Effector memory CD8-positive, alpha-beta T cell (primary cell): ENCODE measurements at places on chromosomes 1 and 21.

GRCh38 chr1:228429007-228429406 lies 12.3 kb upstream of the TRIM17 start:
- DNase-seq, result no peak

- no peak for DNase-seq
Measured at GRCh38 chr1:154586641-154587040, 19.1 kb downstream of the CHRNB2 start.

GRCh38 chr1:11530731-11531311 lies 51.9 kb downstream of the DISP3 start:
- DNase-seq, result no peak

DNA sequence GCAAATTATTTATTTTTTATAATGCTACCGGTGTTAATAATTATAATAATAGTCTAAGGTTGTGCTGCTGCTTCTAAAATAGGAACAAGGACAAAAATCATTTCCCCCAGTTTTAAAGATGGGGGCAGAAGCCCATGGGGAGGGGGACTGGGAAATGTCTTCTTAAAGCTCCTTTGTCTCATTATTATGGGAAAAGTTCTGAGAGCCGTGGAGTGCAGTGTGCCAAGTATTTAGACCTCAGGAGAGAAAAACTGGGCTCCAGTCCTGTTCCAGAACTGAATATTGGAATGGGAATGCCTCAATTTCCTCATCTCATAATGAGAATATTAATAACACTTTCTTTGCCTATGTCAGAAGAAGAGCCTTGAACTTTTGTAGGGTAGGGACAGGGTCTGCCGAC lies 40.9 kb upstream of the ATF3 start:
- DNase-seq, result no peak

GRCh38 chr21:16742131-16742641 lies 770.7 kb upstream of the CXADR start:
- DNase-seq, result no peak

DNA sequence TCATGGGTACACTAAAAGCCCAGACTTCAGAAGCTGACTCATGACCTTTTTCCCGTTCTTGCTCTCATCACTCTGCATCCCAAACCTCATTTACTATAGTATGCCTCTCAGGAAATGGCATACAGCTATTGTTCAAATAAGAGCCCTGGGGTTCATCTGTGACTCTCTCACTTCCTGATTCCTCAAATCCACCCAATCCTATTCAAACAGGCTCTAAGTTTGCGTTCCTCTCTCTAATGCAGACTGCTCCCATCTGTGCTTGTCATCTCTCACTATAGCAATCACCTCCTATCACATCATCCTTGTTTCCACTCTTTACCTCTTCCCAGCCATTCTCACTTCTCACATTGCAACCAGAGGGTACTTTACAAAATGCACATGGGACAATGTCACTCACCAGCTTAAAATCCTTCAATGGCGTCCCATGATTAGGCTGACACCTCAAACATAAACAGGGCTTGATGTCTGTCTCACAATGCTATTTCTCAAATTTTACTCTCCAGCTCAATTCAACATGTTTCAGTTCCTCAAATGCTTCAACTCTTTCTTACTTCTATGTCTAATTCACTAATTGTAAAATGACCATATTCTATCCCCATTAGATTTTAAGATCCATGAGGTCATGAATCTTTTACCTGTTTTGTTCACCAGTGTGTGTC lies 408.4 kb downstream of the NTNG1 start:
- DNase-seq, result no peak

- no peak for DNase-seq
Measured at GRCh38 chr1:157959750-157960149, 33.7 kb upstream of the KIRREL1 start.

GRCh38 chr1:10730985-10731384 lies 65.5 kb downstream of the CASZ1 start:
- no peak for DNase-seq

DNA sequence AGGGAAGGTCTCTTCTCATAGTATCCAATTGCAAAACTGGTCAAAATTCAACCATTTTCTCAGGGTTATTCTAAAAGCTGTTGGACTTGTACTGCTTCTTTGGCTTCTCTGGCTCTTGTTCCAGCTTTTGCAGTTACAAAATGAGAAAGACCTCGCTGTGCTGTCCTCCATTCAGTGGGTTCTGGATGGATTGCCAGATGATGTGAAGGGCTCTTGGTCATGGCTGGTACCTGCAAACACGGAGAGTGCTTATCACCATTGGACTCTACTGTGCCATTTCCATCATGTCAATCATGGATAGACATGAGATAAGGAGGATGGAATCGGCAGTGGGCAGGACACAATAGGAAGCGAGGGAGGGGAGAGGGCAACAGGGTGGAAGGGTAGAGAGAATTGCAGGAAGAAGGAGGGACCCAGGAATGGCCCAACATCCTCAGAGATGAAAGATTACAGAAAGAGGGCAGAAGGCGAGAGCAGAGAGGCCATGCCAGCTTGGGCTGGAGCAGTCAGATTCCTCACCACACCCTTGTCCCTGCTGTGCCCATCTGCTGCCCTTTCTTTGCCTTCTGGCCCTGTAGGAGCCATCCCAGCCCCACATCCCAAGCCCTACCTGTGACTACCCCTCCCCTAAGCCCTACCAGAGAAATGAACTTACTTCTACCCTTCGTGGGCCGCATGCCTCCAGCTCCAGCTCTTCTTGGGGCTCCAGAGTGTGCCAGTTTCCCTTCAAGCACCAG lies 70.3 kb downstream of the HIVEP3 start:
- no peak for DNase-seq

- no peak for DNase-seq
Measured at GRCh38 chr1:87968197-87968955, 639.7 kb downstream of the LMO4 start.

DNA sequence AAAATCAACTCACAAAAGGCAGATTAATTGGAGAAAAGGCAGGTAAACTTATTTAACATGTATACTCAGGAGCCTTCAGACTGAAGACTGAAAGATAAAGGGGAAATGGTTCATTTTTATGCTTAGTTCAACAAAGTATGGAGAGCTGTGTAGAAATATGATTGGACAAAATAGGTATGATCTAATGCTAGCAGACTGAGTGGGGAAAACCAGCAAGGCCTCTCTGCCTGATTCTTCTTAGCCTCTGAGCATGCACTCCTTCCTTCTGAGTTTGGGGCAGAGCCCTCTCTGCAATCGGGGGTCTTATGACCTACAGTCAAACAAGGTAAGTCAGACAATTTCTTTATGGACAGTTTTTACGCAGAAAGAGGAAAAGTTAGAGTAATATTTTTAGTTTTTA lies 38.8 kb upstream of the SUCO start:
- no peak for DNase-seq

- no peak for DNase-seq
Measured at GRCh38 chr1:47524272-47524671, 86.4 kb downstream of the FOXD2 start.

DNA sequence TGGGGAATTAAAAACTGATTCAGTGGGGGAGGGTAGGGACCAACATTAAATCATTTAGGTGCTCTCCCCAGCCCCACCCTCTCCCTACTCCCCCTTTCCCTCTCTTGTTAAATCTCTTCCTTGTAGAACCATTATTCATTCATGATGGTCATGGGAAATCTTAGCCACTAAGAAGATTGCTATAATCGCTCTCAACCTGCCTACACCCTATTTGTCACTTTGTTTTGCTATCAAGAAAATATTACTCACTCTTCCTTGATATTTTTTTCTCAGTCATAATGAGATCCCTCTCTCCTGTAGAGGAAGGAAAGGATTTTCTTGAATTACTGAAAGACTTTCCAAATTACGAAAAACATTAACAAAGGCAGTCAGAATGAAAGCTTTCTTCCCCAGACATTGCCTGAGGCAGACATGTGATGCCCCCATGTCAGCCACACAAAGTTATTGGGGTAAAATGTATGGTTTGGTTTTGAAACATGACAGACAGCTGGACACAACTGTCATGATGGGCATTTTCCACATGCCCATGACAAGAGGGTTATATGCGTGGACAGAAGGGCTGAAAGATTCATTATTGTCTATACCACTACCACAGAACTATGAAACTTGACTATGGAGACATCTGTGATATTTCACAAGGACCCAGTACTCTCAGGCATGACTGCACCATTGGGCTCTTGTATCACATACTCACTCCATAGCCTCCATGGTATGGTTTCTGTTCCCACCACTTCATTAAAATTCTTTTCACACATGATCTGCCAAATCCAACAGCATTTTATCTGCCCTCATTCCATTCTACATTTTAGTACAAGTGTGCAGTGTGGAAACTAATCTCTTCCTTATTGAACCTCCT lies 420.1 kb downstream of the DISC1 start:
- no peak for DNase-seq

- no peak for DNase-seq
Measured at GRCh38 chr1:77360256-77360655, 78.4 kb downstream of the AK5 start.

DNA sequence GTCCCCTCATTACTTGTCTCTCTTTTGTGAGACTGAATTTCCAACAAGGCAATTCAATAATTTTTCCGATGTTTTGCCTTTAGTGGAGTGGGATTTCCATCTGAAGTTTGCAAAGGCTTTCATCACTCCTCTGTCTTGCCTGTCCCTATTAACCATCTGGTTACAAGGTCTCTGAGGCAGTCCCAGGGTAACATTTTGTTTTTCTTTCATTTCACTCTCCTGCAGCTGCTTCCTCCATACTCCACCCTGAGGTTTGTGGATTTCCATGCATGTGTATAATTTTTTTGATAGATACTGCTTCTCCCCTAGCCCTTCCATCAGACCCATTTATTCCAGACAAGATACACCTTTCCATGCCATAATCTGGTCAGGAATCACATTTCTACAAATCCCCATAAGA lies 366.8 kb downstream of the PTBP2 start:
- DNase-seq, result no peak

GRCh38 chr1:246029616-246030015 lies 477.5 kb downstream of the SMYD3 start:
- DNase-seq, result no peak
